Activated naive CD4-positive, alpha-beta T cell (primary cell): ENCODE measurements at places on chromosomes 12 and 14.

DNA sequence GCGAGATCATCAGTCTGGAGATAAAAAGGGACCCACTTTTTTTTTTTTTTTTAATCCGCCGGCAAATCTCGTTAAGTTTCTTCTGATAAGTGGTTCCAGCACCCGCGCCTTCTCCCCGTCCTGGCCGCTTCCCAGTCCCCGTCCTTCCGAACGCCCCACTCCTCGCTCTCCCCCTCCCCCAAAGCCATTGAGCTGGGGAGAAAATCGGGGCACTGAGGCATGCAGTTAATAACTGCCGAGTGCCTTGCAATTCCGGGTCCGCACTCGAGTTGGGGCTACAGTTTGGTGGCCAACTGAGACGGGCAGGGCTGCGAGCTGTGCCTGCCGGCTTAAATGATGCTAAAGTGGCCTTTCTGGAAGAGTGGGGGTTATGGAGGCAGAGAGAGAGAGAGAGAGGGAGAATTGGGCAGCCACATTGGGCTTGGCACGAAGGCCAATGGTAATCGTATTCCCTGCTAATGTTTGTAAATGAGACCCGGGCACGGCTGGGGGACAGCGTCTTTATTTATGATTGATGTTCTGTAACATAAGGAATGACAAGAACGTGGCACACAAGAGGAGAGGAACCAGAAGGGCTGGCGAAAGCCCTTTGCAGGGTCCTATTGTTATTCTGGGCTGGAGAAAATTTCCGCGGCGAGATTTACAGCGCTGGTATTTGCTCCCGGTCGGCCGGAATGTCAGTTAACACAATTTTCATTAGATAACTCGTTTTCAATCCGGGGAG lies 115.4 kb upstream of the MYL2 start:
- no peak for DNase-seq

- no peak for DNase-seq
These were observed 22.5 kb downstream of the SLC38A6 start for GRCh38 chr14:61003571-61003970.

- DNase-seq, result no peak
These were observed 10.4 kb upstream of the TMEM260 start for GRCh38 chr14:56569174-56569573.

GRCh38 chr14:68076451-68076850 lies 256.9 kb downstream of the RAD51B start:
- DNase-seq, result no peak

- no peak for DNase-seq
These were observed 107.3 kb downstream of the CRADD start for GRCh38 chr12:93784339-93785086.

DNA sequence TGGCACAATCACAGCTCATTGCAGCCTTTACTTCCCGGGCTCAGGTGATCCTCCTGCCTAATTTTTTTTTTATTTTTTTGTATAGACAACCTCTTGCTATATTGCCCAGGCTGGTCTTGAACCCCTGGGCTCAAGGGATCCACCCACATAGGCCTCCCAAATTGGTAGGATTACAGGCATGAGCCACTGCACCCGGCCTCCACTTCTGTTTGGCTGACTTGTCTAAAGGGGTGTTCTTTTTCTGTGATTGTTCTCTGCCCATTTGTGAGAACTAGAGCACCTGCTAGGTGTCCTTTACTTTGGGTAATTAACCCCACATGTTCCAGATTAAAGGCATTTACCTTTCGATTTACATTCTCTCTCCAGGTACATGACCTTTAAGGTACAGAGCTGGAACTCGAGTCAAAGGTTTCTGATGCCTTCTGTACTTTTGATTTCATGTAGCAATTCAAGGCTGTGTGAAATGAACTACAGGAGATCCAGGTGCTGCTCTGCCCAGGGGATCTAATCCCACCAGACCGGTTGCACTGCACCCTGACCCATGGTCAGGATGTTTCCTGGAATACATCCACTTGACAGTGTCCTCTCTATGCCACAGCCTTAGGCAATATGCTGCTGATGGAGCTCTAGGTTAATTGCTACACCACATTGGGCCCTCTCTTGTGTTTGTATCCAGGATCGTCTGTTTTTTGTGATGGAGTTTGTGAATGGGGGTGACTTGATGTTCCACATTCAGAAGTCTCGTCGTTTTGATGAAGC lies 163.6 kb downstream of the PRKCH start:
- no peak for DNase-seq

GRCh38 chr12:15977999-15978951 lies 67.1 kb downstream of the DERA start:
- DNase-seq, result no peak

DNA sequence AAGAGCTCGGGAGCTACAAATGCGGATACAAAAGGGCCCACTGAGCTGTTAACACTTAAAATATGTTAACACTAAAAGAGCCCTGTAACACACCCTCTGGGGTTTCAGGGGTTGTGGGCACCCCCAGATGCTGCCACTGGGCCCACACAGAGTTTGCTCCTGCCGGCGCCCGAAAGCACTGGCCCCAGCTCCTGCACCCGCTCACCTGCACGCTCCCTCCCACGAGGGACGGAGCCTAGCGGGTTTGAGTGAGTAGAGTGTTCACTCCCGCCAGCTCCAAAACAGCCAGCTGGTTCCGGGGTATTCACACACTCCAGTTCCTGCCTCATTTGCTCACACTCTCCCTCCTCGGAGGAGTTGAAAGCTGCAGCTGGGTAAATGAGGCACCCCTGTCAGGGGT lies 357.7 kb downstream of the ETNK1 start:
- no peak for DNase-seq

GRCh38 chr14:31232081-31232480 lies 24.5 kb upstream of the HECTD1 start:
- DNase-seq, result no peak

GRCh38 chr12:30120522-30120921 lies 336.8 kb upstream of the TMTC1 start:
- no peak for DNase-seq

GRCh38 chr14:36451310-36452065 lies 68.5 kb downstream of the NKX2-1 start:
- no peak for DNase-seq

DNA sequence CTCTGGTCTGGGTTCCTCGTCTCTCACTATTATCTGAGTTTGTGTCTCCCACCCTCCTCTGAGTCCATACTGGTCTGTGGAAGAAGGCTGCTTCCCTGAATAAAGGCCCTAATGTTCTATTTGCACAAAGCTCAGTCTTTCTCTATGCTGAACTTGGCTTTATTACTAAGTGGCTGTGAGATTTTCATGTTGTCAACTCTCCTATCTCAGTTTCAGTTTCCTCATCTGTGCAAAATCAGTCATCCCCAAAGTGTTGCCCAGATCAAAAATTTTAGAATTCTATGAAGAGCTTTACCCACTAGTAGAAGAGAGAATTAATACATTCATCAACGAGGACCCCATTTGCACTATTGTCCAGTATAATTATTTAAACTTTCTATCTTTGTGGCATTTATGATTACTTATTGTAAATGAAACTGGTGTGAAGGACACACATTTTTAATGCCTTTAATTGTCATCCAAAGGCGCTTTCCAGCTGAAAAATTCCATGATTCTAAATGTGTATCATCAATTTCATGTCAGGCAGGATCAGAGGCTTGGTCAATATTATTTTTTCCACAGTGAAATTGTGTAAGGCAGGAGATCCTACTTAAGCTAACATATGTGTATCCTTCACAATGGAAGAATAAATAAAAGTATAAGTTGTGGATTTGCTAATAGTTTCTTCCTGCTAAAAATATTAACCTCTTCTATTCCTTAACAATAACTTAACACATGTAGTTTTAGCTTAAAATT lies 79.1 kb upstream of the EEA1 start:
- no peak for DNase-seq

DNA sequence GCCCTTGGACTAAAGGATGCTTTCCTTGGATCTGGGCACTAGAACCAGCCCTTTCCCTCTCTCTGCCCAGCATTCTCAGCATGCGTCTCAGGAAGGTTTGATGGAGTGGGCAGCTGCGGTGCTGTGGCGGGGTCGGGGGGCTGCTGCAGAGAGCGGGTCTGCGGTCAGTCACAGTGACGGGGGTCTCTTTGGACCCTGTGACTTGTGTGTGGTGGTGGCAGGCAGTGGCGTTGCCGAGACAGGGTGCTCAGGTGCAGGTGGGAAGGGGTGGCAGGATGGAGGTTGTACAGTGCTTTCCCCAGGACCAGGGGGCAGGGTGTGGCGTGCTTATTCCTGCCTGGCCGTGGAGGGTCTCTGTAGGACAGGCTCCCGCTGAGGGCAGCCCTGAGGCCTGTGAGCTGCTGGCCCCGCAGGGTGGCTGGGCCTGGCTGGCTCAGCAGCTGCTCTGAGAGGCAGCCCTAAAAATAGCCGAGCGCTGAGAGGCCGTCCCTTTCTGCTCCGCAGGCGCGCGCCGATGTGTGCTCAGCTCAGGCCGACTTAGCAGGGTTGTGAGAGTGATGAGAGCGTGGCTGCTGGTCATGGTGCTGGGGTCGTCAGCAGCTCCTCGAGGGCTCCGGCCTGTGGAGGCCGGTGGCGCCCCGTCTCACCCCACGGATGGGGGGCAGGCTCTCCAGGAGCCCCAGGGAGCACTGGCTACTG lies 9.7 kb downstream of the PACS2 start:
- no peak for DNase-seq

- DNase-seq, result peak; percentile 88
These were observed 1.8 kb upstream of the NAB2 start for GRCh38 chr12:57087010-57087690.

- no peak for DNase-seq
These were observed 16.7 kb upstream of the FAIM2 start for GRCh38 chr12:49920241-49920914.

GRCh38 chr14:54617467-54617866 lies 50.5 kb downstream of the SAMD4A start:
- no peak for DNase-seq

- DNase-seq, result no peak
These were observed 12.0 kb downstream of the KRT5 start for GRCh38 chr12:52508211-52508610.

- DNase-seq, result no peak
These were observed 136.2 kb downstream of the SLCO1B3 start for GRCh38 chr12:20946732-20947131.

DNA sequence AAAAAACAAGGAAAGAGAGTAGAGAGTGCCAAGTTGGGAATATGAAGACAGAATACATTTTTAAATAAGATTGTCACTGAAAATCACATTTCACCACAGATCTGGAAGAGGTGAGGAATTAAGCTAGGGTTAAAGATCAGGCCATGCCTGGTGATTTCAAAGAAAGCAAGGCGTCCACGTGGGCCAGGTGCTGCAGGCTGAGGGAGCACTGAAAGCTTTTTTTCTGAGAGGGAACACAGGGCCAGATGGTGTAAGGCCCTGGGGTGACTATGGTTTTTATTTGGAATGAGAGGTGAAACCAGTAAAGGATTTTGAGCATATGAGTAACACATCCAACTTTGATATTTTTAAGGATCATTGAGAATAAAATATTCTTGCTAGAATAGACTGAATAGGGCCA lies 20.9 kb downstream of the SYT1 start:
- DNase-seq, result no peak

DNA sequence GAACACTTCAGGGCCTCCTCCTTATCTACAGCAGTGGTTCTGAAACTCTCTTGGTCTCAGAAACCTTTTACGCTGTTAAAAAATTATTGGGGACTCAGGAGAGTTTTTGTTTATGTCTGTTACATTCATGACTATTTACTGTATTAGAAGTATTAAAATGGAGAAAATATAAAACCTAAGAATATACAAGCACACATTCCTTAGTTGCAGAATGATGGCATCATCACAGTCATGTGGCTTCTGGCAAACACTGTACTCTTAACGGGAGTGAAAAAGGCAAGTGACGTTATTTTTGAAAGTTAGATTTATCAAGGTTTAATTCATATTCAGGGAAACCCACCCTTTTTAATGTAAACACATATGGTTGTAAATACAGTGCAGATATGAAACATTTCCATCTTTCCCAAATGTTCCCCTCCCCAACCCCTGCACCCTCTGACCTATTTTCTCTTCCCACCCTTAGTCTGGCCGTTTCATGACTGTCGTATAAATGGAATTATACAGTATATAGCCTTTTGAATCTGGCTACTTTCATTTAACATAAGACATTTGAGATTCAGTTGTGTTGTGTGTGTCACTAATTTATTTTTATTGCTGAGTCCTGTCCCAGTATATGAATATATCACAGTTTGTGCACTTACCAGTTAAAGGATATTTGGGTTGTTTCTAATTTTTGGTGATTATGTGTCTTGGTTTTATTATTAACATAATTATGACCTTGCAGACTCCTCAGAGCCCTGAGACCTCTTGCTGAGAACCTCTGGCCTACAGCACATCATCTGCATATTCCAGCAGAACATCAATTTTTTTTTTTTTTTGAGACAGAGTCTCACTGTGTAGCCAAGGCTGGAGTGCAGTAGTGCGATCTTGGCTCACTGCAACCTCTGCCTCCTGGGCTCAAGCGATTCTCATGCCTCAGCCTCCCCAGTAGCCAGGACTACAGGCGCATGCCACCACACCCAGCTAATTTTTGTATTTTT lies 457.0 kb downstream of the PCNX1 start:
- no peak for DNase-seq

GRCh38 chr12:124861898-124862676 lies 1.6 kb downstream of the SCARB1 start:
- DNase-seq, result no peak

DNA sequence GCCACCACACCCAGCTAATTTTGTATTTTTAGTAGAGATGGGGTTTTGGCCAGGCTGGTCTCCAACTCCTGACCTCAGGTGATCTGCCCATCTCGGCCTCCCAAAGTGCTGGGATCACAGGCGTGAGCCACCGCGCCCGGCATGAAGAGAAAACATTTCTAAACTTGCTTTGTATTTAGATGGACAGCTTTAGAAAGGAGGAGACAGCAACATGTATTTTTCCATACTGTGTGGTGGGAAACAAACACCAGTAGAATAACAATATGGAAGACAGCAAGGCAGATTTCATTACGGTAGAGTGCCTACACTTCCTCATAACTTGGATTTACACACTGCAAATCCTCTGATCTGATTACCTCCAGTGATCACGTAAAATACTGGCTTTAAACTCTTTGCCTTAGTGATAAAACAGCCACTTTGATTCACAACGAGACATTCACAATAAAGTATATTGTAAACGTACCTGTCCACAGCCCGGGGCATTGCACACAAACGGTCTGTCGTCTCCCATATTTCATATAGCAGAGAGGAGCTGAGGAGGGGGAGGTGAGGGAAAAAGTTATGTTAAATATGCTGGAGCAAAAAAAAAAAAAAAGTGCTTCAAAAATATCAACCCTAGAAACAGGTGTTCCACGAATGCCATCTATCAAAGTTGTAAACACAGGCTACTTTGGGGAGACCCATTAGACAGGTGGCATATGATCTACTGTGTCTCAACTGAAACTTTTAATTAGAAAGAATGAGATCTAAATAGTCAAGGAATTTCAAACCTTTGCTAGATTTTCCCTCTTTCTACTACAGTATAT lies 25.5 kb downstream of the ATF7 start:
- no peak for DNase-seq
